ENCODE measurements at places on chromosomes 1 and 21.
A peak's percentile ranks its signal among the peaks of the same experiment; 100 is the strongest.

DNA sequence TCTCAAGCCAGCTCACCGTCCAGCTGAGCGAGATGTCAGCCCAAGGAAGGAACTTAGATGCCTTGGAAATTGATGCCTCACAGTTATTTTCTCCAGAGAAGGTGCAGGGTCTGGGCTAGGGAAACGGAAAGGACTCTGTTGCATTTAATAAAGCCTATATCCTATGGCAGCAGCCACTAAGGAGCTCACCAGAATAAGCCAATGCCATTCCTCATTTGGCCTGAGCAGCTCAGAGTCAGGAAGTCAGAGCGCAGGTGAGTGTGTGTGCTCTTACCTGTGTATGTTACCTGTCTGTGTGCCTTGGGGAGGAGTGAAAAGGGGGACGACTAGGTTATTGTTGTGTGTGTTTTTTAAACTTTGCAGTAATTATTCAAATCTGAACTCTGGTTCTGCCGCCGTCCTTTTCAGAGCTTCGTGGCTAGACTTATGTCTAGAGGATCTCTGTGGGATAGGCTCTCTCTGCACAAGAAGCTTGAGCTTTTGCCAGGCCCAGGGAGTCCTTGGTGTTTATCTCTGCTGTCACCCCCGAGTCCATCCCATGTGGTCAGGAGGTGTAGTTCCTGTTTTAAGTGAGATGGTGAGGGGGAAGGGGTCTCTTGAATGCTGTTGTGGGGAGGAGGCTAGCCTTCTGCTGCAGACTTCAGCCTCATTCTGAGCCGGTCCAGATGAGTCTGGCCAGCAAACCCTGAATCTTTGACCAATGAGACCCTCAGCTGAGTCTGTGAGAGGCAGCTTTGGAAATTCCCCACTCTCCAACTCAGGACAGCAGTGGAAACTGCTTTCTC lies 2.4 kb downstream of the TMCC2 start:
- peak; percentile 63 for DNase-seq

DNA sequence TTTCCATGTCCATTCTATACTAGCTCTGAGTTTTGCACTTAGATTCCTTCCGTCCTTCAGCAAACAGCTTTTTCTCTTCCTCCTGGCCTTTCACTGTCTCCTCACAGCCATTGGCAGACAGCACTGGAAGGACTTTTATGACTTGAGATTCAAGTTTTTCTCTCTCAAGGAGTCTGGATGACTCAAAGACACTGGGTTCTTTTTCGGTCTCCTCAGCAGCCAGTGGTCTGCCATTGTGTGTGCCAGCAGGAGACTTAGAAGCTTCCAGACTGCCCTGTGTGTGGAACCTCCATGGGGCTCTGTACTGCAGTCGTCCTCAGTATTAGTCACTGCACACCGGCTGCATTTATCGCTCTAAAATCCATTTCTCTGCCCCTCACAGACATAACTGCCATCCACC lies 30.5 kb downstream of the NTNG1 start:
- no peak for DNase-seq

- DNase-seq, result no peak
Measured at GRCh38 chr21:14826630-14827029, 238.2 kb downstream of the NRIP1 start.

- DNase-seq, result no peak
Measured at GRCh38 chr1:156517748-156518147, 17.2 kb upstream of the MEF2D start.

DNA sequence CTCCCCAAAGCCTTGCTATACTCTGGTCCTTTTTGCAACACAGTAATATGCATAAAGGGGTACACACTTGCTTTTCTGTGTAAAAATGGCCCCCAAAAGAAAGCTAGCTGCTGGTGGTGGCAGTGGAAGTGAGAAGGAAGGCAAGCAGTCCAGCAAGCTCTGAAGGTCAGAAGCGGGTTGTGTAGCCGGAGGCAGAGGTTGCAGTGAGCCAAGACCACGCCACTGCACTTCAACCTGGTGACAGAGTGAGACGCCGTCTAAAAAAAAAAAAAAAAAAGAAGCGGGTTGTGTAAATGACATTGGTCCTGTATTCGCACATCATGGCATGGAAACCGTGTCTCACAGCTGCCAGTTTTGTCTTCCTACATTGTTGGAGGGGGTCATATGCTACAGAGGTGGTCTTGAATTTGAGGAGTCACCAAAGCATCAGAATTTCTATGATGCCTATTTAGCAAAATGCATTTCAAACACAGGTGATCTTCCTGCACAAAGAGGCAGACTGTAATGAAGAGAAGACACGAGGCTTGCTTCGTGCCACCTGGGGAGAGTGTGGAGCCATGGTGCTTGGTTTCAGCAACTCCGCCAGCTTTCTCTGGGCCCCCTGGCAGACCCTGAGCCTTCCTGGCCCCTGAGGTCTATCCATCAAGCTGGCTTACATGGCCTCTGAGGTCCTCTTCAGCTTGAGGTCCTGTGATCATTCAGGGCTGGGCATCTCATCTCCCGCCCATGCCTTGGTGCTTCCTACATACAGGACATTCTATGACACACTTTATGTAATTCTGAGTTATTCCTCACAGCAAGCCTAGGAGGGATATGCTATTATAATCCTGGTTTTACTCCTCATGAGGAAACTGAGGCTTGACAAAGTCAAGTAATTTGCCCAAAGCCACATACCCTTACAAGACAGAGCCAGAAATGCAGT lies 71.0 kb downstream of the TOMM20 start:
- no peak for DNase-seq

GRCh38 chr21:29149808-29150425 lies 19.5 kb downstream of the MAP3K7CL start:
- no peak for DNase-seq

- DNase-seq, result no peak
Measured at GRCh38 chr1:192689459-192689858, 53.5 kb downstream of the RGS13 start.

DNA sequence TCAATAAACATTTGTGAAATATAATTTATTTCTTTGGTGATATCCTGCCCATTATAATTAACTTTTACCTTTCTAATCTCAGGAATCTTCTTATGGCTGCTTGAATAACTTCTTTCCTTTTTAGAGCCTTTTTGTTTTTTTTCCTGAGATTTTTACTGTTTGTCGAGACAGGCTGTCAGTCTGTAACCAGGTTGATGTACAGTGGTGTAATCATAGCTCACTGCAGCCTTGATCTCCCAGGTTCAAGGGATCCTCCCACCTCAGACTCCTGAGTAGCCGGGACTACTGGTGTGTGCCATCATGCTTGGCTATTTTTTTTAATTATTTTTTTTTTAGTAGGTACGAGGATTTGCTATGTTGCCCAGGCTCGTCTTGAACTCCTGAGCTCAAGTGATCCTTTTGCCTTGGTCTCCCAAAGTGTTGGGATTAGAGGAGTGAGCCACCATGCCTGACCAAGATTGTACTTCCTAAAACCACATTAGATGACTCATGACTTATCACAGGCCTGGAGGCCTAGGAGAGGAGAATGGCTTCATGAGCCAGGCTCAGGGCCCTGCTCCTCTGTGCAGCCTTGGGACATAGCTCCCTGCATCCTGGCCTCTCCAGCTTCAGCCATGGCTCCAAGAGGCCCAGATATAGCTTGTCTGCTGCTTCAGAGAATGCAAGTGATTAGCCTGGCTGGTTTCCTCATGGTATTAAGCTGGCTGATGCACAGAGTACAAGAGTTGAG lies 48.6 kb downstream of the CTH start:
- DNase-seq, result no peak

GRCh38 chr1:28885472-28885877 lies 28.9 kb upstream of the EPB41 start:
- DNase-seq, result no peak

DNA sequence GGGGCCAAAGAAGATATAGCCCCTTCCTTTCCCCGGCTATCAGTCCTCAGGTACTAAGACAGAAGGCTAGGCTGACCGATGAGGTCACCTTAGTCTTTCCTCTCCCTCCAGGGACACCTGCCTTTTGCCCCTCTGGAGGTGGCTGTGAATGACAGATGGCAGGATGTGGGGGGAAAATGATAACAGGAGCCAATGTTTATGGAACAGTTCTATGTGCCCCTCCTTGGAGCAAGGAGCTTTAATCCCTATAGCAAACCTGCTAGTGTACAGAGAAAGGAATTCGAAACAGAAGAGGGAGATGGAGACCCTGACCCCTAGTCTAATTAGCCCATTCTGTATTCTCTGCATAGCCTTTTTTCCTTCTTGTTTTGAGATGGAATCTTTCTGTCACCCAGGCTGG lies 28.1 kb downstream of the SERINC2 start:
- DNase-seq, result no peak

Data from CMK (cell line).